ENCODE measurements at places on chromosomes 3 and 15. TPM values are rescaled to one million over a fixed set of nuclear protein-coding genes. Genes with fewer than 3 reads are reported as not detected.

KIF23 gene
- 2.7 TPM for total RNA-seq

PPM1L gene
- 40.2 TPM for total RNA-seq

DNA sequence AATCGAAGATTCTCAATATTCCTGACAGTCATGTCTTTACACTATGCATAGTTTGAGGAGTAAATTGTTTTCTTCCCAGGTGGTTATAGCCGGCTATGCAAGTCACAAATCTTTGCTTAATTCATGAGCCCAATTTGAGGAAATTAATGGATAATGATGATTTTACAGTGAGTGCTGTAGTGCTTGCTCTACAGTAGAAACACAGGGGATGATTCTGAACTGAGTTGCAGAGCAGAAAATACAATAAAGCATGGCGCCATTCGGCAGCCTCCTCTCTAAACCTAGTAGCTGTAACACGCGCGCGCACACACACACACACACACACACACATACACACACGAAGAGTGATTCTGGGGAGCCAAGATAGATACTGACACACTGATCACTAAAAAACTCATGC, 181.7 kb upstream of the DPH6 start:
- DNase-seq = no peak

- no peak for DNase-seq
Observed at GRCh38 chr3:73729969-73730440, 105.3 kb upstream of the PDZRN3 start.

GRCh38 chr15:66288551-66289185, 4.7 kb upstream of the DIS3L start:
- DNase-seq = no peak

DNA sequence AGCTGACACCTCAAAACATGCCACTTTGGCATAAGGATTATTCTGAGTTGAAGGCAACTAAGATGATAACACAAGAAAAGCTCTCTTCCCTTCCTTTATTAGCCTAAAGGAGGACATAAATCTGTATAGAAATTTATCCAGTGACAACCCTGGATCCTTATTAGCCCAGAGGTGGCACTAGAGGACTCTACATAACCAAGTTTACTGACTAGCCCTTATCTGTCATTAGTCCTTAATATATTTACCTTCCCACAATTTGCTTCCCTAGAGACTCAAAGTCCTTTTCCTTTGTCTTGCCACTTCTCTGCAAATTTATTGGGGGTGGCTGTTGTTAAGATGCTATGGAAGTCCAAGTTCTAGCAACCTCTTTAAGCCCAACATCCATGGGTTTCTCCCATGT, 26.7 kb downstream of the CEP70 start:
- DNase-seq = no peak
